ENCODE measurements at places on chromosomes 11 and 22.

GRCh38 chr11:95595541-95595940, 194.0 kb downstream of the FAM76B start:
- no peak for DNase-seq

DNA sequence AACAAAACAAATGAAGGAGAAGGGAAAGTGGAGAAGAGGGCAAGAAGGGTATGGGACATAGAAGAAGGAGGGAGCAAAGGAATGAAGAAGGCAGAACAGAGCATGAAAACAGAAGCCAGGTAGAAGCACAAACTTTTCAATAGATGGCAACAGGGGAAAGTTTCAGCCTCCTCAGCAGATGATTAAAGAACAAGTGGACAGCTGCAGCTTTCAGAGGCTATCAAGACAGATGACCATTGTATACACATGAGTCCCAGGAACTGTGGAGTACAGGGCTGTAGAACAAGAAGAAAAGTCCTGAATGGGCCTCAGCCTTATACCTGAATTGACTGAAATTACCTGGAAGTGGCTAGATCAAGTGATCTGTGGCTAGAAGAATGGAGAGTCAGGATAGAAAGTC, 62.0 kb upstream of the FIBIN start:
- no peak for DNase-seq

- no peak for DNase-seq
Measured at GRCh38 chr22:30158744-30159500, 78.7 kb downstream of the HORMAD2 start.

GRCh38 chr11:117610045-117610444, 187.0 kb downstream of the DSCAML1 start:
- no peak for DNase-seq

GRCh38 chr11:61587541-61587941, 6.7 kb upstream of the SYT7 start:
- DNase-seq = no peak

- no peak for DNase-seq
Measured at GRCh38 chr11:72981971-72982685, 160.0 kb downstream of the FCHSD2 start.

DNA sequence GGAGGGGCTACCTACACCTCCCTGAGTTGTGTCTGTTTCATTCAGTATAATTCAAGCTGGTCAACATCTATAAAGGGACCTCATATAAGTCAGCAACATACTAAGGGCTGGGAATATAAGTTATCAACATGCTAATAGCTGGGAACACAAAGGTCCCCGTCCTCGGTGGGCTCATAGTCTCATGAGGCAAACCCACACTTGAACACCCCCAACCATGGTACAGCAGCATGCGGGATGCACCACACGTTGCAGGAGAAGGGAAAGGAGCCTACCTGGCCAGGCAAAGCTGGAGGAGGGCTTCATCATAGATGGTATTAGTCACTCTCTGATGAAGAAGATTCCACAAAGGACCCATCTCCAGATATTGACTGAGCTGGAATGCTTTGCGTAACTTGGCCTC, 561.8 kb upstream of the B3GAT1 start:
- no peak for DNase-seq

DNA sequence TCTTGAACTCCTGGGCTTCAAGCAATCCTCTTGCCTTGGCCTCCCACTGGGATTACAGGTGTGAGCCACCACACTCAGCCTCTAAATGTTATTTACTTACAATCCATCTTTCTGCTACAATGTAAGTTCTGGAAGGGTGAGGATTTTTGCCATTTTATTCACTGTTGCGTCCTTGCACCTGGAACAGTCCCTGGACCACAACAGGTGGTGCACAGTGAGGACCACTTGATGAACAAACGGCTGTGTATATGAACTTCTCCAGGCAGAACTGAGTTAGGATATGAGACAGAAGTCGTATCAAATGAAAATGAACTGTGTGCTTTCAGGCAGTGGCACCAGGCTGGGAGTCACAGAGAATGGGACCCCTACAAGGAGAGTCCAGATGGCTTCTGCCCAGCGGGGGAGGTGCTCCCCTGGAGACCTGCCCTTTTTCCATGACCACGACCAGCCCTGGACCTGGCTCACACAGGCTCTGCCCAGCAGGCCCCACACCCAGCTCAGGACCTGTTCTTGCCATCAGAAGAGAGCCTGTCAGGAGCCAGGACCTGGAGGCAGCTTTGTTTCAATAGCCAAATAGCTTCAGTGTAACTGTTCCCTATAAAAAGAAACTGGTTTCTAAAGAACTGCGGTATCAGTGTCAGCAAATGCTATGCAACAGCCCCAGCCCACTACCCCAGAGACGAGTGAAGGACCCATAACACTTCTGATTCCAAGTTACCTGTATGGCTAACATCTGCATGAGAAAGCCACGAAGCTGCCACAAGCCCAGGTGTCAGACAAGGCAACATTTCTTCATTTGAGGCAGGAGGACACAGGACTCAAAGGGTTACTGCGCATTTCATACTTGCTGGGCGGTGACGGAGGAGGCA, 104.9 kb downstream of the MICAL3 start:
- no peak for DNase-seq

GRCh38 chr11:47437746-47438418, 11.1 kb downstream of the RAPSN start:
- DNase-seq = no peak

DNA sequence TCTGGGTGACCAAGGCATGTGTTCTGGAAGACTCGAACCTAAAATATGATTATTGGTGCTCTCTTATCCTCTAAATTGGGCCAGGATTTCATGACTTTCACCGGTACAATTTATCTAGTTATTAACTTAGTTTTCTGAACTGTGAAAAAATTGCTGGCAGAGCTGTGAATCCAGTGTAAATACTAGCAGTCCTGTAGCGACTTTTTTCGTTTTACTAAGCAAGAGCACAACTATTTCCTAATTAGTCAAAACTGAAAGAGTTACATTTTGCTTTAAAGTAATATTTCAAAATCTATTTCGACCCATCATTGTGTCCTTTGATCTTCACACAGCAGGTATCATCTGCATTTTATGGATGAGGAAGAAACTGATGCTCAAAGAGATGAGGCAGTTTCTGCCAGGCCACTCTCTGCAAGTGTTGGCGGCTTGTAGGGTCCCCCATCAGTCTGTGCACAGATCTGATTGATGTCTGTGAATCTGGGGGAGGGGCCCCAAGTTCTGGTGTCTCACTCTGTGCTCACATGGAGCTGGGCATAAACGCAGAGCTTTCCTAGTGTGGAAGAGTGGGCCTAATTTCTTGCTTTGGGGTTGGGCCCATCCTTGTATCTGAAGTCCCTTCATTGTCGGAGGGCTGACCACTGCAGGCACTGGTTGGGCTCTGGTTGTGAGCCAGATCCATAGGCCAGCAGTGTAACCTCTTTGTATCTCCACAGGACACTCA, 1.4 kb upstream of the TRMT2A start:
- no peak for DNase-seq

DNA sequence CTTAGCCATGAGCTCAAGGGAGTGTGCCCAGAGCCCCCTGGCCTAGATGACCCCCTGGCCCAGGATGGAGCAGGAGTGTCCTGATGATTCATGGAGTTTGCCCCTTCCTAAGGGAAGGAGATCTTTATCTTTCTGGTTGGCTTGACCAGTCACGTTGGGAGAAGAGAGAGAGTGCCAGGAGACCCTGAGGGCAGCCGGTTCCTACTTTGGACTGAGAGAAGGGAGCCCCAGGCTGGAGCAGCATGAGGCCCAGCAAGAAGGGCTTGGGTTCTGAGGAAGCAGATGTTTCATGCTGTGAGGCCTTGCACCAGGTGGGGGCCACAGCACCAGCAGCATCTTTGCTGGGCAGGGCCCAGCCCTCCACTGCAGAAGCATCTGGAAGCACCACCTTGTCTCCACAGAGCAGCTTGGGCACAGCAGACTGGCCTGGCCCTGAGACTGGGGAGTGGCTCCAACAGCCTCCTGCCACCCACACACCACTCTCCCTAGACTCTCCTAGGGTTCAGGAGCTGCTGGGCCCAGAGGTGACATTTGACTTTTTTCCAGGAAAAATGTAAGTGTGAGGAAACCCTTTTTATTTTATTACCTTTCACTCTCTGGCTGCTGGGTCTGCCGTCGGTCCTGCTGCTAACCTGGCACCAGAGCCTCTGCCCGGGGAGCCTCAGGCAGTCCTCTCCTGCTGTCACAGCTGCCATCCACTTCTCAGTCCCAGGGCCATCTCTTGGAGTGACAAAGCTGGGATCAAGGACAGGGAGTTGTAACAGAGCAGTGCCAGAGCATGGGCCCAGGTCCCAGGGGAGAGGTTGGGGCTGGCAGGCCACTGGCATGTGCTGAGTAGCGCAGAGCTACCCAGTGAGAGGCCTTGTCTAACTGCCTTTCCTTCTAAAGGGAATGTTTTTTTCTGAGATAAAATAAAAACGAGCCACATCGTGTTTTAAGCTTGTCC, 14.3 kb downstream of the ADORA2A start:
- DNase-seq = no peak

GRCh38 chr22:37623075-37624016, 14.7 kb downstream of the GGA1 start:
- DNase-seq = no peak

- no peak for DNase-seq
Measured at GRCh38 chr22:33126881-33127280, 68.7 kb upstream of the SYN3 start.

DNA sequence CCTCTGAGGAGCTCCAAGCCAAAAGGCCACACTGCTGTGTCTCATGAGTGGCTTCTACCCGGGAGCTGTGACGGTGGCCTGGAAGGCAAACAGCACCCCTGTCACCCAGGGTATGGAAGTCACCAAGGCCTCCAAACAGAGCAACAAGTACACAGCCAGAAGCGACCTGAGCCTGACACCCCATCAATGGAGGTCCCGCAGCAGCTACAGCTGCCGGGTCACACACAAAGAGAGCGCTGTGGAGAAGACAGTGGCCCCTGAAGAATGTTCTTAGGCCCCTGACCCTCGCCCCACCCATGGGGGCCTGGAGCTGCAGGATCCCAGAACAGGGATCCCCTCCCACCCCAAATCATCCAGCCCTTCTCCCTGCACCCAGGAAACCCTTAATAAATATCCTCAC, 4.9 kb downstream of the RFPL2 start:
- no peak for DNase-seq

- DNase-seq = no peak
Measured at GRCh38 chr22:31326877-31327276, 19.3 kb downstream of the PATZ1 start.
